ENCODE measurements at places on chromosomes 4 and X.

GRCh38 chrX:68299898-68300297 is 133.4 kb downstream of the OPHN1 start:
- DNase-seq, result no peak

GRCh38 chr4:98614662-98615061 is 43.7 kb downstream of the TSPAN5 start:
- no peak for DNase-seq

DNA sequence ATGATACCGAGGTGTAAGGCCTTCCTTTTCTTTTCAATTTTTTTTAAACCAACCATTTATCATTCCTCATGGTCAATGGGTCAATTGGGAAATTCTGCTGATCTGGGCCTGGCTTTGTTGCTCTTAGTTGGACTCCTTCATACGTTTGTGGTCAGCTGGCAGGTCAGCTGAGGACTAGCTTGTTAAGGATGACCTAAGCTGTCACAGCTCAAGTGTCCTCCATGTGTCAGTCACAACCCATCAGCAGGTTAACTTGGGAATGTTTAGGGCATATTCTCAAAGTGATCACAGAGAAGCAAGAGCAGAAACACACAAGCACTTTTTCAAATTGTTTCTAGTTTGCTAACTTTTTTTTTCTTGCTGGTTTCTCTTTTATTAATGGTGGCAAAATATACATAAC is 117.4 kb upstream of the MAB21L2 start:
- no peak for DNase-seq

GRCh38 chr4:182908124-182908523 is 9.1 kb downstream of the DCTD start:
- no peak for DNase-seq

DNA sequence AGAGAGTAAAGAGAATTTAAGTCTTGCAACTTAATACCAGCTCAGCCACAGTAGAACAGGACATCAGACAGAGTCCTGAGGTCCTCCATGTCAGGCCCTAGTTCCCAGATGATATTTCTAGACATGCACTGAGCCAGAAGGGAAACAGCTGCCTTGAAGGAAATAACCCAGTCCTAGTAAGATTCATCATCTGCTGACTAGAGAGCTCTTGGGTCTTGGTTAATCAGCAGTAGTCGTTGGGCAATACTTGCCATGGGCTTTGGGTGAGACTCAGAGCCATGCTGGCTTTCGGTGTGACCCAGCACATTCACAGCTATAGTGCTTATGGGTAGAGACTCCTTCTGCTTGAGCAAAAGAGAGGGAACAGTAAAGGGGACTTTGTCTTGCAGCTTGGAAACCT is 379.1 kb downstream of the AR start:
- DNase-seq, result no peak

Data from left renal cortex interstitium (tissue), 4 donors.